Neural crest cell (in vitro differentiated cells): ENCODE measurements at places on chromosomes 16 and 17.
A peak's percentile ranks its signal among the peaks of the same experiment; 100 is the strongest.

- no peak for DNase-seq
These were observed 10.1 kb downstream of the AFMID start for GRCh38 chr17:78197147-78197832.

GRCh38 chr17:32281011-32281451 is 15.4 kb downstream of the RHBDL3 start:
- DNase-seq, result no peak

DNA sequence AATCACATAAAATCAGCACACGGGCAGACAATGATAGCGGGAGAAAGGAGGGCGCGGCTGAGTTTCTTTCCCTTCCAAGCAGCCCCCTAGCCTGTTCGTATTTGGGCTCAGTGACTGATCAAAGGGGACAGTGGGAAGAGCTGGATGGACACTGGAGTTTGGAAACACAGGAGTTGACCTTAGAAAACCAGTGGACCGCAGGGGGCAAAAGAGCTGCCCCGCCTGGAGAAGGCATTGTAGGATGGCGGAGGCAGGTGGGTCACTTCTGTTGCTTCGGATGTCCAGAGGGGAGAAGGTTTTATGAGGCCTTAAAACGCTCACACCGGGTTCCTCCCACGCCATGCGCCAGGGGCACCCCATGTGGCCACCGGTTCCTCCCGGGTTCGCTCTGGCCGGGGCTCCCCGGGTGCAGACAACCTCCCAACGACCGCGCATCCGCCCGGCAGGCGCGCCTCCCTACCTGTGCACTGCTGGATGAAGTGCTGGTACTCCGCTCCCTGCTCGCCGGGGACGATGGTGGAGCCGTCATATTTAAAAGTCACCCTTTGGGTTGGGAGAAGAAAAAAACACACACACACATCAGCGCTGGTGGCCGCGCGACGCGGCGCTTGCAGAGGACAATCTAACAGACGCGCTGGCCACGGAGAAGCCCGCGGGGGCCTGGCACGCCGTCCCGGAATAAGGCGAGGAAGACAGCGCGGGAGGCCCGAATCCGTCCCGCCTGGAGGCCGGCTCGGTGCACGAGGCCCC is 662 bp downstream of the COTL1 start:
- DNase-seq, result no peak

DNA sequence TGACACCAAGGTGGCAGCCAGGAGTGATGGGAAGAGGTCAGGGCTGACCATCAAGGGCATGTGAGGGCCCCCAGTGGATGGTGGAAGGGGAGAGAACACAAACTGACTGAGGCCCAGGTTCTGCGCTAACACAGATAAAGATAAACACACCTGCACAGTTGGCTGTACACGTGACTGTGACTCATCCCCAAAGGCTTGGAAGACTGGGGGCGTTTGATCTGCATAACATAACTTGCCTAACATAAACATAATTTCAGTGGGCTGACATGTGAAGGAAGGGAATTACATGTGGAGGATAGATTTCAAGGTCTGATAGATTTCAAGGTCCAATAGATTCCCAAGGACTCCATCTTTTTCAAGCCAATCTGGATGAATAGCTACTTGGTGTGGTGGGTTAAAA is 100.9 kb upstream of the TNRC6C start:
- no peak for DNase-seq

DNA sequence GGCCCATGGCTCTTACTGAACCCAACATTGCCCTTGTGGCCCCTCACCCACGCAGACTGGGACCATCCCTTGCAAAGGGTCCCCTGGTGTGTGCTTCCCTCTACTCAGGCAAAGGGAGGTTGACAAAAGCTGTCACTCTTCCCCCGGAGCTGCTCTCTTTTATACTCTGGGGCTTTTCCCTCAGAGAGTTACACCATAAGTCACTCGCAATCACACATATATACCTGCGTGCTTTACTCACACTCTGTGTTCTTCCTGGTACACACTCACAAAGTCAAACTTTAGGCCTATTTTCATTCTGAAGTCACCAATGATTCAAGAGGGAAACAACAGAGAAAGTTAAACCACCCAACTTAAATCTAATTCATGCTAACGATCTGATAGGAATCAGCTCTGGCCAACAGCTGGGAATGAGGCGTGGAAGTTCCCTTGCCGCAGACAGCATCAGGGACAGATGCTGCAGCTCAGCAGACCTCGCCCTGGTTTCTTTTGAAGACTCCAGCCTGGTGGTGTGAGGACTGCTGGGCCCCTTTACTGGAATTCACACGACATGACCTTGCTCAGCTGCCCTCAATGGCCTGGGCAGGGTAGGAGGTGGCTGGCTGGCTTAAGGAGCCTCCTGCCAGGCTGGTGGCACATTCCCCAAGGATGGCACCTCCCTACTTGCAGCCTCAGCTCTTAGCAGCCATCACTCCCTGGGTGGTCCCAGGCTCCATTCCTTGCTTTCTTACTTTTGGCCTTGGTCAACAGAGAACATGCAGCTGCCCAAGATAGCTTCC is 27.3 kb downstream of the HIC1 start:
- DNase-seq, result no peak

DNA sequence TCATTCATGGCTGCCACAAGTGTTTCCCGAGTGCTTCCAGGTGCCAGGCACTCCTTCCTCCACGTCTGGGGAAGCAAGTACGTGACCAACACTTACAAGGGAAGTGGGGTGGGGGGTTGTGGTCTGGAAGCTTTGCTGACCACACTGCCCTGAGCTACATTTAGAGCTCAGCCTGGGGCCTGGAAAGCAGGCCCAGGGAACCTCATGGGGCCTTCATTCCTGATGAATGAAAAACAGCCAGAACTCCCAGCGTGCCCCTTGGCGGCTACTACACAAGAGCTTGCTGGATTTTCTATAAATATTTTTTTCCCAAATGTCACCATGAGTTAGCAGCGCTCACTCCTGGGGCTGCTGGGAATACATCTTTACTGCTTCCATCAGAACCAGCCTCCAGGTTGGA is 73.3 kb downstream of the ABCC12 start:
- DNase-seq, result no peak

DNA sequence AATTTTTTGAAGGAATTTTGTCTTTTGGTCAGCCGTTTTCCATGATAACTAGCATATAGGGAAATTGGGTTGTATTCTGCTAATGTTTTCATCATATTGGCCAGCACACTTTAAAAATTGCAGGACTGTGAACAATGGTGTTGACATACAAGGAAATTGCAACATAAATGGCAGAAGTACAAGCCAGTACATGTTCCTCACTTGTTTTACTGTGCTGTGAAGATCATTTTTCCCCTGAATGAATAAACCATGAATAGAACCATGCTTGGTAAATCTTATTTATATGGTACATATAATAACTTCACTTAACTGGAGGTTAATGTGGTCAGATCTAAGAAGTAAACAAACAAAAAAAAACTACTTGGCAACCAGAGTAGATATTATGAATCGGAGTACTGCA is 22.8 kb downstream of the OMG start:
- no peak for DNase-seq

GRCh38 chr17:45227101-45227925 is 5.6 kb downstream of the FMNL1 start:
- DNase-seq, result no peak

- no peak for DNase-seq
These were observed 23.5 kb downstream of the TADA2A start for GRCh38 chr17:37430051-37430627.

GRCh38 chr16:83338138-83338537 is 469.6 kb upstream of the HSBP1 start:
- DNase-seq, result no peak

DNA sequence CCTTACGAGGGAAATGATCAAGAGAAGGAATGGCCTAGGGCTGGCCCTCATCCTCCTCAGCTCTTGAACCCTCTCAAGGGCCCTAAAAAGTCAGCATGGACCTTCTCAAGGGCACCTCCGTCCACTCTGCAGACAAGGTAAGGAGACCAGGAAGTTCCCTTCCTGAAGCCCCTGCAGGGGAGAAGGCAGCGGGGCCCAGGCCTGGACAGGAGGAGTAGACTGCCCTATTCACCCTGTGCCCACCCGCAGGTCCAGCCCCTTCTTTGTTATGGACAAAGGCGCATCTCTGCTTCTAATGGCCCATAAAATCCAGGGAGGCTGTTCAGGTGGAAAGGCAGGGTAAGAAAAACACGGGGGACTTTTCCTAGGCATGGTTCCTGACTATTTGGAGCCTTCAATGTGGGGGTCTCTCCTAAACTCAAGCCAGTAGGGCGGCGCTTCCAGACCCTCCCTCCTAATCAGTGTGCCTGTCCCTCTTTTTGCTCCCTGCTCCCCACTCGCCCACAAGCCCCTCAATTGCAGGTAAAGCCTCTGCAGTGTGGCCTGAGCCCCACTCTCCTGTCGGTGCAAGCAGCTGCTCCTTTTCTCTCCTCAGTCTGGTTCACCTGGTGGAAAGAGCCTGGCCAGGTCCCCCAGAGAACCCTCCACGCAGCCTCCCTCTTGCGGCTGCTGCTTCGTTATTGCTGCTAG is 28.2 kb downstream of the AXIN2 start:
- DNase-seq, result no peak

DNA sequence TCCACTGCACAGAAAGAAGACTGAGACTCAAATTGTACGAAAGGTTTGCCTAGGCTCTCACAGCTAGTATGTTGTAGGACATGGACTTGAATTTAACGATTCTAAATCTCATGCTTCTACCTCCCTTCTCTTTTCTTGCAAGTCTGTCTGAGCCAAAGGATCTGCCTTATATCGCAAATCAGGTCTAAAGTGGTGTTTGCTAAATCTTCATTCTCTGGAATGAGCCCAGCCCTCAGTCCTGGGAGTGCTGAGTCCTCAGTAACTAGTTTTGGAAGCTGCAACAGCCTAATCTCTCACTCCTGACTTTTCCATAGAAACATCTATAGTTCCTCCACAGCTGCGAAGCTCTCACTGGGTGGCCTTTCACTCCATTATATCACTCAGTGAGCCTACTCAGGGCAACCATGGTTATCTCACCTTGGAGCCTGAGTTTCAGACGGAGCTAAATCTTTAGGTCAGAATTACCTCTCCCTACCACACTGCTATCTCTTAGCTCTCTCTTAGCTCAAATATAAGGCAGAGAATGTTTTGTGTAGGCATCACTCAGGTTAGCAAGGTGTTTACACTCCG is 575.5 kb upstream of the C16orf82 start:
- no peak for DNase-seq

- DNase-seq, result no peak
These were observed 101.3 kb downstream of the CDK5R1 start for GRCh38 chr17:32588135-32588534.

DNA sequence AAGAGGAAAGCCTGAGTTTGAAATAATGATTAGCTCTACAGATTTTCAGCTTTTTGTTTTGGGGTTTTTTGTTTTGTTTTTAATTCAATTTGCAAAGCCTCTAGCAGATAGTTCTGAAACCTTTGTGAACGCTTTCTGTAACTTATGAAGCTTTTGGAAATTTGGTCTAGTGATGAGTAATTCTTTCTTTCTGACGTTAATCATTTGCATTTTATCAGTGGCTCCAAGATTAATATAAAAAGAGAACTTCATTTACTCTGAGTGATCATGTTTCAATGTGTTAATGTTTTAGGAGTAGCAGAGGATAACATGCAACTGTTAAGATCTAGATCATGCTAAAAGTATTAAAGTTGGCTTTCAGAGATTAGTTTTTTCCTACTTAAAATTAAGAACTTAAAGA is 160.3 kb upstream of the TBX2 start:
- DNase-seq, result no peak

DNA sequence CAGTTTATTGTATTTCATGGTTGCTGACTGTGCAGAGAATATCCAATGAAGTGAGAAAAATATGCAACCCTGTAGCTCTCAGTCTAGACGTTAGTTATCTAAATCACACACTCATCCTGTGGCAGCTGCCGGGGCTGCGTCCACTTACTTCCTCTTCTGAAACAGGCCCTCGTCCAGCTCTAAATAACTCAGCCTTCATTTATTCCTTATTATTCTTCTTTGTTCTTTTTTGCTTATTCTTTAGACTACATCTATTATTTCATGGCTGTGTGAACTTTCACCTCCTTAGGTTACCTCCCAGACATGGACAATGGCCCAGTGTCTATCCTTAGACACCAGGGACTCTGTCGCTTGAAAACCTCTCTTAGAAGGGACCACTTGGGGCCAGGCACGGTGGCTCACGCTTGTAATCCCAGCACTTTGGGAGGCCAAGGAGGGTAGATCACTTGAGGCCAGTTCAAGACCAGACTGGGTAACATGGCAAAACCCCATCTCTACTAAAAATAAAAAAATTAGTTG is 3.4 kb upstream of the THUMPD1 start:
- DNase-seq, result no peak

GRCh38 chr17:6923385-6923784 is 72.5 kb upstream of the ALOX12 start:
- DNase-seq, result no peak

- no peak for DNase-seq
These were observed 21.9 kb downstream of the TPSD1 start for GRCh38 chr16:1277617-1278282.

DNA sequence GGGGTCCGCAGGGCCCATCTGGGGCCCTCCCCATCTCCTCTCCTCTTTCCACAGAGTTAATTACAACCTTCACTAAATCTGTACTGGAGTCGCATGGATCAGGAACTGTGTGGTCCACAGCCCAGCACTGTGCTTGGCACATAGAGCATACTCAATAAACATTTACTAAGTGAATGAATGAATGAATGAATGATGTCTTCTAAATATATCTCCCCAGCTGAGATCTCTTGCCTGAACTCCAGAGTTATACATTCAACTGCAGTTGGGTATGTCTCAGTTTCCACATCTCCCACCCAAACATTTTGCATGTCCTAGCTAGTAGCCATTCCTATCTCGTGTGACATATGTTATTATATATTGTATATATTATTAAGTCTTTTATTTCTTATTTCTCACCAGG is 28.7 kb upstream of the IL21R start:
- DNase-seq, result no peak

- DNase-seq, result no peak
These were observed 167.0 kb downstream of the UTP18 start for GRCh38 chr17:51427323-51427811.

- DNase-seq, result no peak
These were observed 7.8 kb downstream of the HIC1 start for GRCh38 chr17:2062571-2063183.

- DNase-seq, result peak; percentile 94
These were observed 1.9 kb upstream of the PER1 start for GRCh38 chr17:8153957-8154607.

GRCh38 chr16:66935314-66936011 is at the start of gene CES2:
Gene CES2, plus strand, starts transcription at chr16:66935516. Its CDS starts 120 bp downstream, at chr16:66935636.
- DNase-seq, result no peak

- DNase-seq, result no peak
These were observed 855 bp downstream of the TUFM start for GRCh38 chr16:28845293-28845692.

DNA sequence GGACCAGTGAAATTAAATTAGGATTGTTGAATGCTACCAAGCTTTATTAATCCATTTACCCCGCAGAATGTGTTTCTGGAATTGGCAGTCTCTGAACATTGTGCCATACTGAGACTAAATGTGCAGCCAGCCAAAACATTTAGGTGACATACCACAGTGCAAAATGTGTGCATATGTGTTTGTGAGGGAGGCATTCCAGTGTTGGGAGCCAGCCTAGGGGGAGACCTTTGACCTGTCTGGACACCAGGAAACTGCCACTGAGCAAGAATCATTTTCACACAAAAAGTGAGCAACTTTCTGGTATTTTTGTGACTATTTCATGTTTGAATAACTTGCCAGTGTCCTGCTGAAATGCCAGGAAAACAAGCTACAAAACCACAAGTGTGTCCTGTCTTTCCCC is 64.7 kb upstream of the SLC12A3 start:
- DNase-seq, result no peak

- no peak for DNase-seq
These were observed 11.0 kb downstream of the CHMP6 start for GRCh38 chr17:81002409-81003361.

GRCh38 chr17:59367657-59368045 is 36.2 kb downstream of the YPEL2 start:
- DNase-seq, result no peak
